Right ventricle myocardium inferior (tissue), 1 donor: ENCODE measurements at places on chromosomes 6 and 20.
A peak's percentile ranks its signal among the peaks of the same experiment; 100 is the strongest.

DNA sequence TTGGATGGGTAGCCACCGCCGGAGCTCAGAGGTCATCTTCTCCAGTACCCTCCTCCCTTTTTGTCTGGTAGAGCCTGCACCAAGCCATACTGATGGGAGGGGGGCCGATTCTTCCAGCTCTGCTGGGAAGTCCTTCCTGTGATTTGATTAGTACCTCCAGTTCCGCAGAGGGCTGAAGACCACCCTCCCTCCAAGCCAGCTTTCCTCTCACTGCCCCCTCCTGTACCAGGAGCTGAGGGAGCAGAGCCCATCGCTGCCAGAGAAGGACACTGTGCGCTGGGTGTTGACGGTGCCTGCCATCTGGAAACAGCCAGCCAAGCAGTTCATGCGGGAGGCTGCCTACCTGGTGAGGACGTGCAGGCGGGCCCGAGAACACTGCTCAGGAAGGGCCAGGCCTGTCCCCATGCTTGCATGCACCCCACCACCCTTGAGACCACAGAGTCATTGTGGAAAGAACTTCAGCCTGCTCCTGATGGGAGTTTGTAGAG, 13.2 kb downstream of the HSPA12B start:
- no peak for DNase-seq

GRCh38 chr6:1200409-1201101, 111.3 kb upstream of the FOXQ1 start:
- DNase-seq, result no peak

DNA sequence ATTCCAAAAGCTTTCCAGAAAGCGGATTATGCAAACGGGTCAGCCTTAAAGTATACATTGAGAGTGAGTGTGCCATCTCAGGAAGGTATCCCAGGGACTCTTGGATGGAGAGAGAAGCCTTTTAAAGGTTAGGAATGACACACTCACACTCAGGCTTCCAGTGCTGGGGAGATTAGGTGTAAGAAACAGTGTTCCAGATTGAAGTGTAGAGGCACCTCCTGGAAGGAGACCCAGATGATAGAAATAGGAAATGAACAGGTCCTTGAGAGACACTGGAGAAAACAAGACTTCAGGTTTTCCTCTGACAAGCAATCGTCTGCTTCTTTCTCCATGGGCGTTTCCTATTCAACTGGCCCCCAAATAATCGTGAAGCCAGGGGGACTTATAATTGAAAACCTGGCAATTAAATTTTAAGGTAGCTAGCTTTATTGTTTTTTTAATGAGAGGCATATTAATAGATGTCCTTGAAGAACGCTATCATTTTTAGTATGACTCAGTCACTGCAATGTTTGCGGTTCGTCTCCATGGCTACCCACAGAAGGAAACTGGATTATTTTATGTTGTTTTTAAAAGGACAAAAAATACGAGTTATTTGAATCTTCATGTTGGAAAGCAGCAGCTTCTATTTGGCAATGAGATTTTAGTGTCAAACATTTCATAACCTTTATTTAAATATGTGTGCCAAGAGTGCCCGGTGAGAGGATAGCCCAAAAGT, 85.3 kb downstream of the TRMT6 start:
- DNase-seq, result no peak

DNA sequence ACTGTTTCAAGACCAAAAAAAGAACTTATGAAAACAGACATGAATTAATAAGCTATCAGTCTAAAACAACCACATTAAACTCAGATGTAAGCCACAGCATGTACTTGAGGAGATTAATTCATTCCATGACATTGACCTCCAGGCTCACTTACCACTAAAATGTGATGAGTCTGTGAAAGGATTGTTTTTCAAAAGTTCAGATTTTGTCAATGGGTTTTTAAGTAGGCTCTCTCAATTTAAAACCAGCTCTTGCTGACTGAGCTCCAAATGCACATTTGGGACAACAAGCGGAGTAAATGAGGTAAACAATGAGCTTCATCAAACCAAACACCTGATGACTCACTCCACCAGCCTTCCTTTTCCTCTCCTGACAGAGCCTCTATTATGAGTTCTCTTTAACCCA, 197.0 kb downstream of the SIM1 start:
- DNase-seq, result no peak

DNA sequence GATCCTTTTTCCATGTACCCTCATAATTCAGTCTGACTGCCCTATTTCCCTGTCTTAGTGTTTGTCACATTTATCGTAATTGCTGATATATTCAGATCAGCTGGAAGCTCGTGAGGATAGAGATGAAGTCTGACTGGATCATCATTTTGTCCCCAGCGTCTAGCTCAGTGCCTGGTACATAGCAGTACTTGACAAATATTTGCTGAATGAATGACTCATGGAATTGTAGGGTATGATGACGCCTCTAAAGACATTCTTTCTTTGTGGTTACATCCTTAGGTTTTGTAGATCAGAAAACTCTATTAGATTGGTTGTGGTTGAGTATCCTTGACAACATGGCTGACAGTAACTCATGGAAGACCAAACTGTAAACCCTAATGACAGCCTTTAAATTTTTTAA, 68.9 kb downstream of the MTHFD1L start:
- DNase-seq, result no peak

GRCh38 chr6:113998811-113999210, 27.9 kb upstream of the HDAC2 start:
- no peak for DNase-seq

DNA sequence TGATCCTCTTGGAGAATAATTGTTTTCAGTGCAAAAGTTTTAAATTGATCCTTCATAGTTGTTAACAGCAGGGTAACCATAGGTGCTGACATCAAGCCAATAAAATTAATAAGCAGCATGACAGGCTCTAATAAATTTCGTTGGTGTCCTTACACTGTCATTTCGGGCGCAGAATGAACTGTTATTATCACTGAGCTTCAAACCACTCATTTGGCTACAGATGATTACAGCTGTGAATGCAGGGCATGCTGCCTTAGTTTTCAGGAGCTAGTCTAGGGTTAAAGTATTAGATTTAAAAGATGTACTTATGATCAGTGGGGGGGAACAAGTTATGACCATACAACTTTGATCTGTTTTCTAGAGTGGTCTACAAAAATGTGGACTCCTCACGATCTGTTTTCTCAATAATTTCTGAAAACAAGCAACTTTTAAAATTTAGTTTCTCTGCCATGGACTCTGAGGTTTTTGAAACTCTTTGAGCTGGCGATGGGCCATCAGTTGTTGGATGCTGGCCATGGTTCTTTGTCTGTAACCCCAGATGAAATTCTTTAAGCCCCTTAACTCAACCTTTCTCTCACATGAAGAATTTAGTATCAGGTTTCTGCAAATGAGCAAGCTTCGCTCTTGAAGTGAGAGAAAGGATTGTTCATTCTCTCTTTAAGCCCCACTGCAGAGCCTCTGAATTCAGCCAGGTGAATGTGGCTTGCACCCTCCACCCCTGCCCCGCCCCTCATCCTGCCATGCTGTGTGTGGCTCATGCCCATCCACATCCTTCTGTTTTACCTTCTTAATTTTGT, 99.1 kb upstream of the MTHFD1L start:
- DNase-seq, result no peak

GRCh38 chr20:3751675-3752385, 15.7 kb downstream of the ADISSP start:
- peak; percentile 77 for DNase-seq

GRCh38 chr20:8078528-8078914, 53.5 kb upstream of the PLCB1 start:
- no peak for DNase-seq

- no peak for DNase-seq
Observed at GRCh38 chr6:154981079-154981870, 13.8 kb upstream of the TIAM2 start.

DNA sequence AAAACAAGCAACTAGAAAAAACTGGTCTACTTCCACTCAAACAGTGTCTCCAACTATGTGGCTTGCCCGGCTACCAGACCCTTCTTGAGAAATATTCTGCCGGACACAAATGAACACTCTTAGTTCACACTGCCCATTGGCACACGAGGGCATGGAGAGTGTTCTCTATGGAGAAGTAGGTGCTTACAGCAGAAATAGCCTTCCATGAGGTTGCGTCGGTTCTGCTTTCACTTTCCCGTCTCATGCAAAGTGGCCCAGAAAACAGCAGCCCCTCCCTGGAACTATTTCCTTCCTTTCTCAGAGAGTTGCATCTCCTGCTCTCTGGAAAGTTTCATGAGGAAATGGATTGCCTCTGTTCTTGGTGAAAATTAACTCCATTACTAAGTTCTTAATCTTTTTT, 9.5 kb upstream of the HLA-DOA start:
- DNase-seq, result peak; percentile 74
